ENCODE measurements at places on chromosomes 3 and 15.

DNA sequence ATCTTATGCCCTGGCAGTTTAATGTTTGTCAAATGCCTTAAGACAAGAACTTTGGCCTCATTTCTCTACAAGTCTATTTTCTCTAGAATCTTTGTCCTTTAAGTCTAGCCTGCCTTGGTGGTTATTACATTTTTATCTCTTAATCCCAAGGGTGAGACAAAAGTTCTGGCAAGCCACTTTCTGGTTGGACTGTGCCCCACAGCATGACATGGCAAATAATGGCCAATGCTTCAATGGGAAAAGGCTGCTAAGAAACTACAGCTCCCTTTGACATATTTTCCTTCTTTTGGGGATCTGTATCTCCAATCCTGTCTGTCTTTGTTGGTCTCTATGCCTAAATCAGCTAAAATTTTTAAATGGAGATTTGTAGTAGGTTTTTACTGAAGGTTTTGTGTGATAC is 181.6 kb upstream of the MBNL1 start:
- DNase-seq: no peak

DNA sequence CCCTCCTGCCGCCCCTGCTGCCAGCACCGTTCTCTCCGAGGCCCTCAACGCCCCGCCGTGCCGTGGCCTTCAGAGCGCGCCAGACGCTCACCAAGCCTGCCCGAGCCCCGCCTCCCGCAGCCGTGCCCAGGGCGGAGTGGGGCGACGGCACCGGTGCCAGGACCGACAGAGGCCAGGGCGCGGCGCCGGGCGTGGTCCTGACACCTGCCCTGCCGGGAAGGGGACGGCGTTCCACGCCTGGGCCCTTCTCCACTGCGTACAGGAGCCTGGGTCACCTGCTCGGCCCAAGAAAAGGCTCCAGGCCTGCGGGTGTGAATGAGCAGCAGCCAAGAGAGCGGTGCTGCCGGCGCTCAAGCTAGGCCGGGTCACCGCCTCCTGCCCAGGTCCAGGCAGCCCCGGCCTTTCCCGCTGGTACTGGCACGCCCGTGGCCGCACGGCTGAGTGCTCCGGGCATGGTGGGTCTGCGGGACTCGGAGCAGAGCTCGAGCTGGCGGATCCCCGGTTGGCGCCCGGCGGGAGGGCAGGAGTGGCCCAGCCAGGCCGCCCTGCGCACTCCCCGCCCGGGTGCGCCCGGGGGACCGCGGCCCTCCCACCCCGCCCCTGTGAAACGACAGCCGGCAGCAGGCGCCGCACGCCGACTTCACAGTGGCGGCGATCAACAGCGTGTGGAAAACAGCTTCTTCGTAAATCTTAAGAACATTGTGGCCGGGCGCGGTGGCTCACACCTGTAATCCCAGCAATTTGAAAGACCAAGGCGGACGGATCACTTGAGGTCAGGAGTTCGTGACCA is 4.2 kb downstream of the OCA2 start:
- no peak for DNase-seq

GRCh38 chr15:35738370-35738769 is 192.4 kb upstream of the DPH6 start:
- DNase-seq: no peak

DNA sequence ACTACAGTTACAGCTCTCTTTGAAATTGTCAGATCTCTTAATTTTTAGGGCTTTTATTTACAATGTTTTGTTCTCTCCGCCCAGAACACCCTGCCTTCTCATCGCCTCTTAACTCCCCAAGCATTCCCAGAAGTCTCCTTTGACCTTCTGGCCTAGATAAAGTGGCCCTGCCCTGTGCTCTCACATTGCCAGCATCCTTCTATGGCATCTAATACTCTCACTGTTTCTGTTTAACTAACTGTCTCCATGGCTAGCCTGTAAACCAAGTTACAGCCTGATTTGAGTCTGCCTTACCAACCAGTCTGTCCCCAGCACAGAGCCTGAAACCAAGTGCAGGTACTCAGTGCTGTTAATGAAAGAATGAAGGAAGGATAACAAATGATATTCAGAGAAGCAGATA is 19.9 kb downstream of the COL8A1 start:
- no peak for DNase-seq

DNA sequence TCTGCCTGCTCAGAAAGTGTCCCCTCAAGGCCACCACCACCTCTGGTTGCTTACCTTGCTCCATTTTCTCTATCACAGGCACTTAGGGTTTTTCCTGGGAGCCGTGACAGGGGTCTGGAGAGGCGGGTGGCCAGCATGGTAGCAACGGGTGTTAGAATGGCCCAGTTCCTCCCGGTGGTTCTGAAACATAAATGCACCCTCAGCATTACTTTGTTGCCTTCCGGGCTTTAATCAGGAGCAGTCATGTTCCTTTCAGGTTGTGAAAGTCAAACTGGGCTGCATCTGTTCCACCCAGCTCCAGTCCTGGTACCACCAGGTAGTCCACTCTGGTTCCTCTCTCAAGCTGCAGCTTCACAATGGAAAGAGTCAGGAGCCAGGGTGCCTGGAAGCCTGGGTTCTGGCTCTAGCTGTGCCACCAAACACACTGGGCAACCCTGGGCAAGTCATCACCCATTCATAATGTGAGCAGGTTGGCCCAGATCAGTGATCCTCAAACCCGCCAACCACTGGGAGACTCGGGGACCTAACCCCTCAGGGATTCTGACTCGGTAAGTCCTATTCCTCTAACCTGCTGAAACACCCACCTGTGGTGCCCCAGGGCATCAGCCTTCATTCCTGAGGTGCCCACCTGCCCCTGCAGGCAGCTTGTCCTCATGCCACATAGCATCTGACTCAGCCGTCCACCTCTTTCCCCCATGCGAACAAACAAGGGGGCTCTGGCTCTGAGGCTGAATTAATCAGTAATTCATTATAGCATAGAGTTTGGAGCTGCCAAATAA is 9.3 kb downstream of the BDH1 start:
- no peak for DNase-seq

GRCh38 chr15:63088533-63089245 is 33.0 kb upstream of the LACTB start:
- no peak for DNase-seq

- no peak for DNase-seq
These were observed 172.8 kb upstream of the ICE2 start for GRCh38 chr15:60651734-60652141.

GRCh38 chr3:54791501-54792156 is 136.2 kb downstream of the LRTM1 start:
- DNase-seq: no peak

DNA sequence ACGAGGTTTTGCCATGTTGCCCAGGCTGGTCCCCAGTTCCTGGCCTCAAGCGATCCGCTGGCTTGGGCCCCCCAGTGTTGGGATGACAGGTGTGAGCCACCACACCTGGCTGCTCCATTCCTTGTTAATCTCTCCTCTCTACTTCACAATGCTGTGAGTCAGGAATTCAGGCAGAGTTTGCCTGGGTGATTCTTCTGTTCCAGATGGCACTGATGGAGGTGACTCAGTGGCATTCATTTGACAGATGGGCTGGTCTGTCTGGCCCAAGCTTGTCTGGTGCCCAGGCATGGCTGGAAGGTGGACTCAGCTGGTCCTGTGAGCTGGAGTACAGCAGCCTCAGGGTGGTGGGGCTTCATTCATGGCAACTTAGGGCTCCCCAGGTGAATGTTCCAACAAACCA is 43.2 kb downstream of the SLC6A20 start:
- no peak for DNase-seq

- no peak for DNase-seq
These were observed 27.7 kb downstream of the EMC4 start for GRCh38 chr15:34252545-34252944.

DNA sequence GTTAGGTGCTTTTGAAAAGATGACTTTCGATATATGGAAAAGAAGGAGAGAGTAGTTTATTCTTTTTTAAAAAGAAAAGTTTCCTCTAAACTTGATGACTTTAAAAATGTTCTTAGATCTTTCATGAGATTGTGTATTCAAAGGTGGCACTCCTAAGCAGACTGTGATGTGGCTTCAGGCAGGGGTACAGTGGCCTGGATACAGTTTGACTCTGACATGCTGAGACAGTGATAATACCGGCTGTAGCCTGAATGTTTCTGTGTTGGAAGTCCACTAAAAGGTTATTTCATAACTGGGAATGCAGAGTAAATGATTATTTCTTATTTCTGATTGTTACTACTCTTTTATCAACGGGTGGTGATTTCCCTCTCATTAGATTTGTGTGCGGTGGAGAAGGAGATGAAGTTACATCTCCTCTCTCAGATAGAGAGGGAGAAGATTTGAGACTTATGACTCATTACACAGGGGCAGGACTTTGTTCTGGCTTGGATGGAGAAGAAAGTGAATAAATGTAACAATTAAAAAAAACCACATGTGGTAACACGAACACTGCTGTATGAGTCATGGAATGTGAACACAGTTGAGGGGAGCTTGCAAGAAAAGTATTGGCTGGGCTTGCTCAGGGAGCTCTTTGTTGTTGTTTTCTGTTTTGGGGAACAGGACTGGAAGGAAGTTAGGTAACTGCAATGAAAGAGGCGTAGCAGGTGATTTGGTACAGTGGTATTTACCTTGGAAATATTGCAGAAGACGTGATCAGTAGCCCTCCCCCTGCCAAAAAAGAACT is 21.6 kb downstream of the SPTSSB start:
- DNase-seq: no peak

- DNase-seq: no peak
These were observed 31.6 kb downstream of the SCAP start for GRCh38 chr3:47444103-47444502.

DNA sequence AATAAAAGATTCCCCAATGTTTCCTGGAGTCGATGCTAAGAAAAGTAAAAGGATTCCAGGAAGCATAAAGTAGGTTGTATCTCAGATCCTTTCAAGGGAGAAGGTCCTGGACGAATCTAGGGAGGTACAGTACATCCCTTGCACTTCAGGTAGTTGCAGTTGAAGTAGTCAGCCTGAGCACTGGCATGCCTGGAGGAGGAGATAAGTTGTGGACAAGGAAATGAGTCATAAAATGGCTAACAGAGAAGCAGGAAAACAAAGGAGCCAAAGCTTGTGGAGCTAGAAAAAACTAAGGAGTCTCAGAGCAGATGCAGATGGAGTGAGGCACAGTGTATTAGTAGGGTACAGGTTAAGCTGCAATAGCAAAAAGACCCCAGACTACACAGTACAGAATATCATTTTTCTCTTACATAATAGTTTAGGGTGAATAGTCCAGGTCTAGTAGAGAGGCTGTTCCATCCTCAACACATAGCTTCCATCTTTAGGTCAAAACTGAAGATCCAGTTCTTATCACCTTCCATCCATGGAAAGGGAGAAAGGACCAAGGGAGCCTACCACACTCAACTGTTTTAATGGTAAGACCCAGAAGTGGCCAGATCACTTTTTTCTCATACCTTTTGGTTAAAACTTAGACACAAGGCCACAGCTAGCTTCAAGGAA is 41.3 kb downstream of the COL6A5 start:
- DNase-seq: no peak

- DNase-seq: no peak
These were observed 96.3 kb upstream of the BCL6 start for GRCh38 chr3:187841560-187841959.

- no peak for DNase-seq
These were observed 133.2 kb upstream of the DAZL start for GRCh38 chr3:16738451-16738850.

GRCh38 chr3:58129041-58129770 is 81.6 kb downstream of the DNASE1L3 start:
- DNase-seq: no peak

DNA sequence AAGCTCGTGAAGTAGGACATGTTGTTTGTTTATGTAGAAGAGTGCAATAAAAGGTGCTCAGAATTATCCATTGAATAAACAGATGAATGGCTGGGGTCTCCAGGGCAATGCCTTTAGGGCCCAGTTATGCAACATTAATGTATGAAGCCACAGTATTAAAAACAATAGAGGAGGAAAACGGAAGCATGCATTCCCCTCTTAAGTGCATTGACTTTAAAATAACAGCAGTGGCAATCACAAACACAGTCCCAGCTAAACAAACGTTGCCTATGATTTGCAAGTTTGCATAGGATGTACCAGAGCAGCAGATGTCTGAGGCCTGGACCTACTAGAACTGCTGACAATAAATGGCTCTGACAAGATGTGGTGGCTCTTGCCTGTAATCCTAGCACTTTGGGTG is 60.6 kb upstream of the GCNT3 start:
- no peak for DNase-seq

GRCh38 chr3:43369404-43370292 is 83.3 kb downstream of the SNRK start:
- DNase-seq: no peak

- DNase-seq: no peak
These were observed 77.1 kb downstream of the SEMA6D start for GRCh38 chr15:47794252-47794914.

DNA sequence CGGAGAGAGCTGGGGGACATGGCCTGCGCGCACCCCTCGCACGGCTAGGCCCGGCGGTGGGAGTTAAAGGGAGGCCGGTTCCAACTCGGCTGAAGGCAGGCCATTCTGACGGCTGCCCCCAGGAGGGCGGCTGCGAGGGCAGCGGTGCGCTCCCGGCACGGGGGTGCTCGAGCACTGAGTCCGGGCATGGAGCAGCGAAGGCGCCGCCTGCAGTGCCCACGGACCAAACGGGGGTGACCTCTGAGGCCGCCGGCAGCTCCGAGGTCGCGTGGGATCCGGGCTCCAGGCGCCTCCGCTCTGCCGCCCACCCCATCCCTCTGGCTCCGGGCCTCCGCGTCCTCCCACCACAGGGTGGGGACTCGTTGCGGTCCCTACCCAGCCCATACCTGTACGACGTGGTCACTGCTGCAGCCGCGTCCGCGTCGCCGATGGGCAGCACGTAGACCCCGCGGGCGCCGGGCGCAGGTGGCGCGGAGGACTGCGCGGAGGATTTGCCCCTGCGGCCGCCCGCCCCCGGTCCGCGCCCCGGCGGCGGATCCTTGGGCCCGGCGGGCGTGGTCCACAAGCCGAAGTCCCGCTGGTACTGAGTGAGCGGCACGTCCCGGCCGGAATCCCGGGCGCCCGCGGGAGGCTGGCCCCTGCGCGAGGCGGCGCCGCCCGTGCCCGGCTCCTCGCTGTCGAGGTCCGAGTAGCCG is 469 bp downstream of the MAP6D1 start:
- no peak for DNase-seq

DNA sequence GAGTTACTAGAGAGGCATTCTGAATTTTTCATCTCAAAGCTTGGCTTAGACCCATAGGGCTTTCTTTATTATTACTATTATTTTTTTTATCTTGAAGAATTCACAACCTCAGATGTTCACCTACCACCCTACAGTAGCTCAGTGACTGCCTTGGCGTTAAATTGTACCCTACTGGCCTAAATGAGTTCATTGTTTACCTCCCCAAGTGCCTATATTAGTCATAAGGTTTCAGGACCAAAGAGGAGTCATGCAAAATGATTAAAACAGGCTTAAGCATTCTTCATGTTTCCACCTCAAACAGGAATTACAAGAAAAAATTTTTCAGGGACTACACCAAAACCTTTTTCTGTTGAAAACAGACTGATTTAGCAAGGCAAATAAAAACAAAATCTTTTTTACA is 751.5 kb downstream of the SQOR start:
- no peak for DNase-seq

Data from left ventricle myocardium inferior (tissue), 1 donor.